ENCODE measurements at places on chromosomes 5 and 9. TPM values are rescaled to one million over a fixed set of nuclear protein-coding genes. Genes with fewer than 3 reads are reported as not detected.

Gene FGF1
- not detected for total RNA-seq

Gene FST
- 0.73 TPM for total RNA-seq

DNA sequence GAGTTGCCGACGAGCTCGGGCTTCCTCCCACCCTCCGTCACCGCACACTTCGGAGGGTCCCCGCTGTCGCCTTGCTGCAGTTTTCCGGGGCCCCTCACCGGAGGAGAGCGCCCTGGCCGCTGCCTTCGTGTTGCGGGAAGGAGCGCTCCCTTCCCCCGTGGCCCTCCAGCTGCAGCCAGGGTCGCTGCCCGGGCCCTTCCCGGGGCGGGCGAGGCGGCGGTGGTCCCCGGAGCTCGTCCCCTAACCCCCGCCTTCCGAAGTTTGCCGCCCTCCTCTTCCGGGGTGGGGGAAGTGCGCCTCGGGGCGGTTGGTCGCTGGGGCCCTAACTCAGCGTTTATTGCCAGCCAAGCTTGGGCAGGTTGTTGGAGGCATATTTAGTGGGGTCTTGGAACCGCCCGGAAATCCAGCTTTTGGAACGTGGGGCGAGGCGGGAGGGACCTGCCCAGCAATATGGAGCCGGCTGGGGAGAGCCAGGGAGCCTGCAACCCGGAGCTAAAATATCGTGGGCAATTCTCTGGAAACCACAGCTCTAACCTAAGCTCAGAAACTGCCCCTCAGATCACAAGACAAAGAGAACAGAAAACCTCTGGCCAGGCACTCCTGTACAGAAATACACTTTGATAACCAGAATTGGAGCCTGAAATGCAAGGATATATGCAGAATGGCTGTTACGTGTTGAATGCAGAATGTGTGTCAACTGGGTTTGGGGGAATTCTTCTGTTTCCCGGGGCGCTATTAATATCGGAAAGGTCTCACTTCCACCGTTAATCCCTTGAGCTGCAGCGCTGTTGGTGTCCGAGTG lies 890 bp downstream of the PIK3R1 start:
- peak; percentile 25 for DNase-seq

DNA sequence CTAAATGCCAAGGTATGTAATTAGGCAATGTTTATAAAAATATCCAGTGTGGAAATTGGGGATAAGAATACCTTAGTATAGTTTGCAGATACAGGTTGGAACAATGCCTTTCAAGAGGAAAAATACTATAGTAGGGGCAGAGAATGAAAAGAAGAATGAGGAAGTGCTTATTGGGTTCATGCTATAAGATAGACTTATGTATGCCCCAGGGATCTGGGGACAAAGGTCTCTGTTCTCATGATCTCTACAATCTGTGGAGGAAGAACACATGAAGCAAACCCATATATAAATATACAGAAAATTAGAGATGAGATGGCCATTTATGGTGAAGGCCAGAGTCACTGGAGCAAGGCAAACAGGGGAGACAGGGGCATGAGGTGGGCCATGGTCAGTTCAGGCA lies 106.5 kb upstream of the DAB2 start:
- no peak for DNase-seq

DNA sequence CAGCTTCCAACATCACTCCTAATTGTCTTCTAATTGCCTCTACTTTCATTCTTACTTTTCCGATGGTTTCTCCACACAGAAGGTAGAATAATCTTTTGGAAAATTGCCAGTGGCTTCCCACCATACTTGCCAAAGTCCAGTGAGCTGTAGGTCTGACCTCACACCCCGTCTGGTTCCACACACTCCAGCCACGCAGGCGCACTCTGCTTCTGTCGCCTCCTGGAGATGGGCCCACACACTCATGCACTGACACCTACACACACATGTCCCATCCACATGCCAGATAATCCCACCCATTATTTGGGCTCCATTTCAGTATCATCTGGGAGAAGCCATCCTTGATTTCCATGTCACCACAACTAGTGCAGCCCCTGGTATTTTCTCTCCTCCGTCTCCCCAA lies 12.7 kb downstream of the SHC3 start:
- DNase-seq = no peak

GRCh38 chr5:34488984-34489383 lies 167.1 kb upstream of the RAI14 start:
- no peak for DNase-seq

DNA sequence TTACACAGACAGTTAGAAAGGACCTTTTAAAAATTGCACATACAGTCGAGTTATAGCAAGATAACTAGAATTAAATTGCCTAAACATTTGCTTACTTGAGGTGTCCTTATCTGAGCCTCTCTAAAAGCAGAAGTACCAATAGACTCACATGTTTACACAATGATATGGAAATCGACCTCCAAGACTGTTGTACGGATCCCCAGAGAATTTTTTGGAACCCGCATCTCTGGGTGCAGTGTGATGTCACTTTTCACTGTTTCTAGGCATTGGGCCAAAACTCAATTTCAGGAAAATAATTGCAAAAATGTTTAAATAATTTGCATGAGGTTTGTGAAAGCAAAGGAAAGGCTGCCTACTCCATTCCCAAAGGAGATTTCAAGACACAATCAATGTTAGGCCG lies 63.1 kb upstream of the ATG10 start:
- DNase-seq = no peak

Measured in T-helper 17 cell (primary cell).